Upper lobe of right lung (tissue), 1 donor: ENCODE measurements at places on chromosomes 13 and 19.

DNA sequence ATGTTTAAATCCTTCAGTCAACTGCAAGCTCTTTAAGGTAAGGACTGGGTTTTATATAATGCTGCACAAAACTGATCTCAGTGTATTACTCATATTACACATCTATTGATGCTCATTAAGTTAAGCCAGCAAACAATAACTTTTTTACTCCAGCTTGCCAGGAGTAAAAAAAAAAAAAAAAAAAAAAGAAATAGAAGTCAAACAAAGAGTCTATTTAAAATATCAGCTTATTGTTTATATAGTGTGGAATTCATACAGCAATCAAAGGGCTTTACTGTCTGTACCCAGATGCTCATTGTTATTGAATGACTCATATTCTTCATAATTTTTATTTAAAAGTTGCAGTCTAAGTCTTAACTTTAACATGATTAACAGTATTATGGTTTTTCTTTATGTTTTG, 21.8 kb upstream of the KBTBD7 start:
- DNase-seq = no peak

DNA sequence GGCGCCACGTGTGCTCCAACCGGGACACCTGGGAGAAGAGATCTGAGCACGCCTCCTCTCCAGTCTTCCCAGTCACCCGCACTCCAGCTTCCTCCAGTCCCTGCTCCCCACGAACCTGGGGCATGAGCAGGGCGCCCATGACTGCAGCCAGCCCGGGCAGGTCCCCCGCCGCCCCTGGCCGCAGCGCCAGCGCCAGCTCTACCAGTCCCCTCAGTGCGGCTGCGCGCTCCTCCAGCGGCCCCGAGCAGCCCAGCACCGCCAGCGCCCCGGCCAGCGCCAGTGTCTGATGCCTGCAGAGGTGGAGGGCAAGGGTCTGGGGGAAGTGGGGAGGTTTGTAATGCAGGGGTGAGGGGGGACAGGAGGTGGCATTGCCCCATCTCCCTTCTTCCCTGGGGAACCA, 13.1 kb downstream of the SH2D3A start:
- peak; percentile 65 for DNase-seq

DNA sequence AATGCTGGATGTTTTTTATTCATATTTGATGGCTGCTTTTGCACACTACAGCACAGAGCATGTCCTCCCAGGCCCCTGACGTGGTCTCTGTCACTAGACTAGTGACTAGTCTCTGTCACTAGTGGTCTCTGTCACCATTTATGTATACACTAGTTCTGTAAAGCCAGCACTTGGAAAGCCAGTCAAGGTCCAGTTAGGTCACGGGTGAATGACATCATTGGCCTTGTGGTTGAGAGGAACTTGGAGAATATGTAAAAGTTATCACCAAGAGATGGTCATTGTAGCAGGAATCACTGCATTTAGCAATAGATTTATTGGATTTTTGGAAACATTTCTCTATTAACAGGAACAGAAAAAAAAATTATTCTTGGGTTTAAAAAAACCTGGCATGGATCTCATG, 72.9 kb downstream of the SHISA2 start:
- DNase-seq = no peak

DNA sequence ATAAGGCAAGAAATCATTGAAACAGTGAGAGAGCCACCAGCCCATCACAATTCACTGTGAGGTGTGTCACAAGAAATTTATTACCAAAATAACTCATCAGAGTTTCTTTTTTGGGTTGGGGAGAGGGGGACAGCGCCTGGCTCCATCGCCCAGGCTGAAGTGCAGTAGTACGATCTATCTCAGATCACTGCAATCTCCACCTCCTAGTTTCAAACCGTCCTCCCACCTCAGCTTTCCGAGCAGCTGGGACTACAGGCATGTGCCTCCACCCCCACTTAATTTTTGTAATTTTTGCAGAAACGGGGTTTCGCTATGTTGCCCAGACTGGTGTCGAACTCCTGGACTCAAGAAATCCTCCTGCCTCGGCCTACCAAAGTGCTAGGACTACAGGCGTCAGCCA, 3.6 kb downstream of the IFNL1 start:
- no peak for DNase-seq

GRCh38 chr13:114099918-114100445, 32.4 kb downstream of the RASA3 start:
- peak; percentile 56 for DNase-seq

DNA sequence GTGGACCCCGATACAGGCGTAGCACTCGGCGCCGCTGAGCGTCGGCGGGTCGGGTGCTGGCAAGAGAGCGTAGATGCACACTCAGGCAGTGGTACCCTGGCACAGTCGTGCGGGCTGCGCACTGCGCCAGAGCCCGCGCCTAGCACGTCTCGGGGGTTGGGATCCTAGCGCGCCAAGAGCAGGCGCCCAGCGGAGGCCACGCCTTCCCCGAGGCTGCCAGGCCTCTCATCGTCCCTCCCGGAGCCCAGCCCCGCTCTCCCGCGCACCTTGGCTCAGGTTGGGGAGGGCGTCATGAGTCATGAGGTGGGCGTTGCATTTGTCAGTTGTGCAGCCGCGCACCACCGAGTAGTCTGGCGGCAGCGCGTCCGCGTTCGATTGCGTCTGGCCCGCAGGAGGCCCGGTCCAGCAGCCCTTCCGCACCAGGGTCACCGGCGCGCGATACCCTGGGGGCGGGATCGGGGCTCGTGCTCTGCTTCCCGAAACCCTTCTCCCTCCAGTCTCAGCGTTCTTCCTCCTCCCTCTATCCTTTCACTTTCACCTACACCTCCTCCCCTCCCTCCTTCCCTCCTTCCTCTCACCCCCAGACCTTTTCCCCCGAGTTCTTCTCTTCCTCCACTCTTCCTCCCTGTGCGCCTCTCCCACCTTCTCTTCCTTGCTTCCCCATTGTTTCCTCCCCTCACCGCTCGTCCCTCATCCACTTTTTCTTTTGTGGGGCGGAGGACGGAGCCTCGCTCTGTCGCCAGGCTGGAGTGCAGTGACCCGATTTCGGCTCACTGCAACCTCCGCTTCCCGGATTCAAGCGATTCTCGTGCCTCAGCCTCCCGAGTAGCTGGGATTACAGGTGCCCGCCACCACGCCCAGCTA, 3.5 kb downstream of the LYPD5 start:
- peak; percentile 78 for DNase-seq

DNA sequence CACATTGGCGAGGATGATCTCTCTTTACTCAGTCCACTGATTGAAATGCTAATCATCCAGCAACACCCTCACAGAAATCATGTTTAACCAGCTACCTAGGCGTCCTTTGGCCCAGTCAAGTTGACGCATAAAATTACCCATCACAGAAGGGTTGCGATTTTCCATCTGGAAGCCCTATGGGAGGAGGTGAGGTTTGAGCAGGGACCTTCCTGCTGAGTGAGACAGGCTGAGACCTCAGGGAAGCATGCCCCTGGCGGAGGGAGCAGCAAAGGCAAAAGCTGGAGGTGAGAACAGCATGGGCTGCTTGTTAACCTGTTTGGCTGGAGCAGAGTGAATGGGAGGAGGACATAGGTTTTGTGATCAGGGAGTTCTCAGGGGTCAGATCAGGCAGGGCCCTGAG, 7.3 kb downstream of the TTC9B start:
- no peak for DNase-seq

DNA sequence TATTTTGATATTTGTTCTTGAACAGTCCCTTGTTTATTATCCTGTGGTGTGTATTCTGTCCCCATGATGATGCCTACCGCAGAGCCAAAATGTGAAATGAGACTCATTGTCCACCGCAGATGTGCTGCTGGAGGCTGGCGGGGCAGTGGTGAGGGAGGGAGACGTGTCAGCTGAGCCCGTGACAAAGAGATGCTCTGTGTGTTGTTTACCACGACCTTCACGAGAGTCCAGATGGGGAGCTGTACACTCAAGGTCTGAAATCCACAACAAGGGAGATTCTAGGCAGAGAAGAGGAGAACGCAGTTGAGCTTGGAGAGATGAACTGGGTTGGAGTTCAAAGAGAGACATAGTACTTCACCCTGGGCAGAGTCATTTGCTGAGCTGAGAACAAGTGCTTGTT, 20.8 kb upstream of the AMER2 start:
- no peak for DNase-seq

- no peak for DNase-seq
These were observed 122.3 kb upstream of the RNF113B start for GRCh38 chr13:98299235-98299965.
